ENCODE measurements at places on chromosomes 6 and 20.

- no peak for DNase-seq
Measured at GRCh38 chr6:13924949-13925881, at the start of gene RNF182. Gene RNF182, plus strand, starts transcription at chr6:13924952. Its CDS starts 52,168 bp downstream, at chr6:13977120.

DNA sequence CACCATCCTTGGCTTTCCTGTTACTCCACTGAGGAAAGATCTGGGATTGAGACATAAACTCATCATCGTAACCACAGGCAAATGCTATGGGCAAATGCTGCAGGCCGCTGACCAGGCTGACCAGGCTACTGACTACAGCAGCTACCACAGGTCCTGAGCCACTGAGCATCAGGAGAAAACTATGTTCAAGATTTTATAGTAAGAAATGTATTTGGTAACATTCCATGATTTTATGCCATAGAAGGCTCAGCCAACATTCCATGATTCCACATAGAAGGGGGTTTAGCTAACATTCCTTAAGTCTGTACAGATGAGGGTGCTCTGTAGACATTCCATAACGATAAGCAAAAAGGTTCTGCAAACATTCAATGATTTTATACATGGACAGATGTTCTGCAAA lies 16.1 kb upstream of the B4GALT5 start:
- no peak for DNase-seq

- DNase-seq, result no peak
Measured at GRCh38 chr6:116682334-116682712, 1.3 kb downstream of the KPNA5 start.

- no peak for DNase-seq
Measured at GRCh38 chr20:49981218-49982071, 1.3 kb upstream of the SNAI1 start.

DNA sequence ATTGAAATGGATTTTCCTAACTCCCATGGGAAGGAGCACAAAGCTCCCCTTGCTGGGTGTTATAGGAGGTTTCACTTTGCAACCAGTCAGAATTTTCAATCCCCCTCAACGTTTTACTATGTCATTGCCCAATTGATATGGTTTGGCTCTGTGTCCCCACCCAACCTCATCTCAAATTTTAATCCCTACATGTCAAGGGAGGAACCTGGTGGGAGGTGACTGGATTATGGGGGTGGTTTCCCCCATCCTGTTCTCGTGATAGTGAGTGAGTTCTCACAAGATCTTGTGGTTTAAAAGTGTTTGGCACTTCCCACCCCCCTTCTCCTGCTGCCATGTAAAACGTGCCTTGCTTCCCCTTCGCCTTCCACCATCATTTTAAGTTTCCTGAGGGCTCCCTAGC lies 62.9 kb downstream of the ZMYND8 start:
- DNase-seq, result no peak
